ENCODE measurements at places on chromosomes 12 and 14.

DNA sequence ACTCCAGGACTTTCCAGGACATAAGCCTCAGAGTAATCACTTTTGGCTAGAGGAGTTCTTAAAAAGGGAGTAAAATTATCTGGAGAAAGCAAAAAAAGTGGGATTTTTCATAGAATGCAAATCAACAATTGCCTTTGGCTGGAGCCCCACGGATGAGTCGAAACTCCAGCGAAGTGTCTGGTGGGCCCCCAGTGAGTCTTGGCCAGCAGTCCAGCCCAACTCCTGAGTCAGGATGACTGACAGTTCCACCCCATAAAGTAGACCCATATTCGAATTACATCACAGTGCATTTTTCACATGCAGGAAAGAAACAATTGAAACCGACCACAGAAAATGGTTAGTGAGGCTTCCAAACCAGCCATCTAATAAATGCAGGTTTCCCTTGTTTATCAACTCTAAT, 265.7 kb downstream of the BCL11B start:
- no peak for DNase-seq

DNA sequence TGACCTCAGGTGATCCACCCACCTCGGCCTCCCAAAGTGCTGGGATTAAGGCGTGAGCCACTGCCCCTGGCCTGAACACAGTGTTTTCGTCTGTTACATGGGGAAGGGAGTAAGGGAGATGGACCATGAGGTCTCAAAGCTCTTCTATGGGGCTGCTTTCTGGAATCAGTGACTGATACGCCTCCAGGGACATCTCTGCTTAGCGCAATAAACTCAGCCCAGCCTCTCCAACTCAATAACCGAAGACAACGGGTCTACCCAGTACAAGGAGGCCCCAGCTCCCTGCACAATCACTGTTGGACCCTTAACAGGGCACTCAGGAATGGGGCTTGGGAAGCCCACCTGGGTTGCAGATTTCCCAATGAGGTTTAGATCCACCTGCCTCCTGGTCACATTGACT, 42.6 kb upstream of the CHGA start:
- DNase-seq, result no peak

DNA sequence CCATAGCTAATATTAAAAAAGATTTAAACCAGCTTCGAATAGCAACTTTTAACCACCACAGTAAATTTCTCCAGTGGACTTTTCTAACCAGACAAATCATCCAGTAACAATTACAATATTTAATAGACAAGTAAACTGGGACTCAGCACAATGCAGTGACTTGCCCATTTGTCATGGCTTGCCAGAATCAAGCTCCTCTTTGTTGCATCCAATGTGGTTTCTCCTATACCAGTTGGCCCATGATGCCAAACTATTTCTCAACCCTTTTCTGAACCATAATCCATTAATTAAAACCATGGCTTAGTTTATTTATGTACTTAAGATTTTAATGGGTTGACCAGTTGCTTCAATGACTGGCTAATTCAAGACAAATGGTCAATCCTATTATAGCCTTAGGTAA, 64.4 kb downstream of the DIO2 start:
- no peak for DNase-seq

- no peak for DNase-seq
Observed at GRCh38 chr14:68286667-68287066, 467.1 kb downstream of the RAD51B start.

- DNase-seq, result no peak
Observed at GRCh38 chr12:131121705-131122405, 168.1 kb downstream of the ADGRD1 start.

GRCh38 chr14:74202113-74202512, 37.1 kb upstream of the VSX2 start:
- no peak for DNase-seq

DNA sequence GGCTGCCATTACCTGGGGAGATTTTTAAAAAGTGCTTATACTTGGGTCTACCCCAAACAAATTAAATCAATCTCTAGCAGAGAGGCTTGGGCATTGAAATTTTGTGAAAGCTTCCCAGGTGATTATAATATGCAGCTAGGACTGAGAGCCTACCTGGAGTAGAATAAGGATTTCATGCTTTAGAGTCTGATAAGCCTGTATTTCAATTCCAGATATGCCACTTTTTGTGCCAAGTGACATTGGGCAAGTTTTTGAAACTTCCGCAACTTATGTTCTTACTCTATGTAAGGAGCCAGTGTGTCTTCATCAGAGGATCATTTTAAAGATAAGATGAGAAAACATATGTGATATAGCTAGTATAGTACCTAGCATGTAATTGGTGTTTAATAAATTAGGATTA, 159.8 kb upstream of the LRIG3 start:
- no peak for DNase-seq

GRCh38 chr12:93616584-93617101, 44.2 kb downstream of the SOCS2 start:
- DNase-seq, result no peak

DNA sequence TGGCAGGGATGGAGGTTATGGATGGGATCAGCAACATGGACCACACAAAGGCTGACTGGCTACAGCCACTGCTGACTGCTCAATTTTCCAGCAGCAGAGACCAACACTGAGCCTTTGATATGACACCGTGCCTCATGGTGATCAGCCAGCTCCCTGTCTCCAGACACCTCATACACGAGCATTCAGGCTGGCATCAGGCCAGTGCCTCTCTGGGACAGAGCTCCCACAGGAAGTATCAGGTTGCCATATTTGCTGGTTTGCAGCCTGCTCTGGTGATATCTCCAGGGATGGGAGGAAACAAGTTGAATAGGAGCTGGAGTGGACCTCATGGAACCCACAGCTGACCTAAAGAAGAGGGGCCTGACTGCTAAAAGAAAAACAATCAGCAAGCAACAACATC, 471.2 kb upstream of the ATXN7L3B start:
- DNase-seq, result no peak

GRCh38 chr12:119676022-119676421, 8.1 kb downstream of the PRKAB1 start:
- no peak for DNase-seq

GRCh38 chr14:91284146-91284790, 39.8 kb upstream of the GPR68 start:
- no peak for DNase-seq

DNA sequence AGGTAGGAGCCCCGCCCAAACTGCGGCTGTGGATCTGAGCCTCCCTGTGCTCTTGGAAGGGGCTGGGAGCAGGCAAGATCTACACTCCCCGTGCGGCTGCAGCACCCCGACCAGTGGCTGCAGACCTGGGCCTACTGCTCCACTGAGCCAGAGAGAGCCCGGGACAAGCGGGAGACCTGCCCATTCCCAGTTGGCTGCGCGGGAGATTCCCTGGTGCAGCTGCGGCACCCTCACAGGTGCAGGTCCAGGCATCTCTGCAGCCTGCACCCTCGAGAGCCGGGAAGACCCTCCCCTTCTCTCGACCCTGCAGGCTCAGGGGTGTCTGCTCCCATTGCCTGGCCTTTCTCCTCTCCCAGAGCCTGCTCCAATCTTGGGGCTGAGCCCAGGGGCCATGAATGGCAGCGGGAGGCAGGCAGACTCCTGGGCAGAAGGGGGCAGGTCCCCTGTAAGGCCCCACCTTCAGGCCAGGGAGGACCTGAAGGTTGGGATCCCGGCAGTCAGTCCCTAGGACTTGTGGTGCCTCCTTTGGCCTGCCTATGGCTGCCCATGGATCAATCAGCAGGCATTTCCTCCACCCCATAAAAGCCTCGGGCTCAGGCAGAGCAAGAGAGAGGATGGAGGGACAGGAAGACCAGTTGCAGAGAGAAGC, 8.8 kb upstream of the A2M start:
- no peak for DNase-seq

- peak; percentile 54 for DNase-seq
Observed at GRCh38 chr14:20327005-20327869, 5.8 kb downstream of the CCNB1IP1 start.

GRCh38 chr12:132619386-132620112, 973 bp downstream of the P2RX2 start:
- DNase-seq, result no peak

DNA sequence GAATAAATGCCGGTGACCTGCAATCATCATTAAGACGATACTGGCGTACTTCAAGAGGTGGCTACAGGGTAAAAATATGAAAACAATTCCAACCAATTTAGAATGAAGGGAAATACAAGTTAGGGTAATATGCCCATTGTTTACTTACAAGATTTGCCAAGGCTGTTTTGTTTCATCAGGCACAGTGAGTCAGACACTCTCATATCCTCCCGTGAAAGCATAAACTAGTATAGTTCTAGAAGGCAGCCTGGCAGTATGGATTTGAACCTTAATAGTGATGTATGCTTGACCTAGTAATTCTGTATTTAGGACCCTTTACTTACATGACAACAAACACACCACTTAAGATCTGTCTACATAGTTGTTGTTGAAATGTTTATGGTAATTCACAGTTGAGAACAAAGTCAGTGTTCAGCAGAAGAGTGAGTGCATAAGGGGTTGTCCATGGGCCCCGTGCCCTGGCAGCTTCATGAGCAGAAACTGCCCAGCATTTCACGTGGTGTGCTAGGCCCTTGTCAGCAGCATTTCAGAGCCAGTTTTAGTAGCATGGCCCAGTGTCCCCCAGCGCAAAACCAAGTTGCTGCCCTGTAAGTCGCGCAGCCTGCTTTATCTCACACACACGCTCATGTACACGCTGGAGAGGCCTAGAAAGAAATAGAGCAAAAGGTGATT, 80.8 kb downstream of the EP400 start:
- no peak for DNase-seq

DNA sequence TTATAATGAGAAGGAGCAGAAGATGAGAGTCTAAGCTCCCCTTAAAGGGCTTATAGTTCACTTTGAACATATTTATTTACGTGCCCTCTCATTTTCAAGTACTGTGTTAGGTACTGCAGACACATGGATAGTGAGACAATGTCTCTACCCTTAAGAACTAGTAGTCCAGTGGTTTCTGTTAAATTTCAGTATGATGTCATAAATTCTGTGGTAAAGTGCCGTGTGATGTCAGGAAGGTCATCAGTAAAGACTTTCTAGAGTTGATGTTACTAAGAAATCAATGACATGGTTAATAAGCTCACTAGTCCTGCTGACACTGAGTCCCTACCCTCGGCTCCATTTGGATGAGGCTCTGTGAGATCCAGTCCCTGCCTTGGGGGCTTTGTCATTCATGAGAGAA, 475.6 kb downstream of the ZFP36L1 start:
- peak; percentile 30 for DNase-seq

DNA sequence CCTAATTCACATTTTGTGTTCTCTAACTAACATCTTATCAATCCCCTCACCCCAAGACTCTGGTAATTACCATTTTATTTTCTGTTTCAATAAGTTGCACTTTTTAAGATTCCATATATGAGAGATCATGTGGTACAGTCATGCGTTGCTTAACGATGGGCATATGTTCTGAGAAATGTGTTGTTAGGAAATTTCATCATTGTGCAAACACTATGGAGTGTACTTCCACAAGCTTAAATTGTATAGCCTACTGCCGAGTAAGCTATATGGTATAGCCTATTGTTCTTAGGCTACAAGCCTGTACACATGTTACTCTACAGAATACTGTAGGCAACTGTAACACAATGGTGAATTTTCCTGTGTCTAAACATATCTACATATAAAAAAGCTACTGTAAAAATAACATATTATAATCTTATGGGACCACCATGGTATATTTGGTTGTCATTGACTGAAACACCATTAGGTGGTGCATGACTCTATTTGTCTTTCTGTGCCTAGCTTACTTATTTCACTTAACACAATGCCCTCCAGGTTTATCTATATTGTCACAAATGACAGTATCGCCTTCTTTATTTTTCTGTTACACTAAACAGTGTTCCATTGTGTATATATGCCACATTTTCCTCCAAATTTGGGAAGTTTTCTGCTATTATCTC, 473.4 kb upstream of the LMO3 start:
- DNase-seq, result no peak

- no peak for DNase-seq
Observed at GRCh38 chr12:76571256-76571655, 11.7 kb upstream of the OSBPL8 start.

GRCh38 chr12:116188581-116188980, 88.9 kb downstream of the MED13L start:
- no peak for DNase-seq

DNA sequence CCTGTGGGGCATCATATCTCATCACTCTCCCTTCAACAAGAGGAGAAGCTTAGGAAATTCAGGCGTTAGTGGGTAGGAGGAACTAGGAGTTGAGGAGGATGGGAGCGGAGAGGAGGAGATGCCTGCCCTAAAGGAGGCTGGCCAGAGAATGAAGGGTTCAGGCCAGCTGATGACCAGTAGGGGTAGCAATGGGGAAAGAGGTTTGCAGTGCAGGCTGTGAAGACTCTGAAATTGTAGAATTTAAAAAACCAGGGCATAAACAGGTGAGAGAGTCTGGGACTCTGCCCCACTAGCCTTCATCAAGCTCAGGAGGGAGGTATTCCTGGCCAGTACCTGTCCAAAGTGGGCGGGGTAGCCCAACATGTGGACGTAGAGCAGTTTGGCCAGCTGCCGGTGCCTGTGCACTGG, 809 bp downstream of the AP1G2 start:
- no peak for DNase-seq

DNA sequence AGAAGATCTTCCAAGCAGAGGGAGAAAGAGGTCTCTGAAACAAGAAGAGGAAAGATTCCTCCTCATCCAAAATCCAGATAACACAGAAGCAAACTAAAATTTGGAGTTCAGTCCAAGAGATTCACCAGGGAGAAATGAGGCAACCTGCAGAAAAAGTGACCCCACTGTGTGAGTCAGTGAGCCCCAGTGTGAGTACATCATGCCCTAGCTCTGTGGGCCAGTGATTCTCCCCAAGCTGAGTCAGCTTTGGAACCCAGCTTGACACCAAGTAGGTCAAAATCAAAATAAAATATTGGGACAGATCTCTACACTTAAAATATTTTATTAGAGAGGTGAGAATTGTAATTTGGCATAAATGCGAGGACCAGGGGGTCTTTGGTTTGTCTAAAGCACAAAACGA, 17.2 kb downstream of the CLEC2B start:
- no peak for DNase-seq

DNA sequence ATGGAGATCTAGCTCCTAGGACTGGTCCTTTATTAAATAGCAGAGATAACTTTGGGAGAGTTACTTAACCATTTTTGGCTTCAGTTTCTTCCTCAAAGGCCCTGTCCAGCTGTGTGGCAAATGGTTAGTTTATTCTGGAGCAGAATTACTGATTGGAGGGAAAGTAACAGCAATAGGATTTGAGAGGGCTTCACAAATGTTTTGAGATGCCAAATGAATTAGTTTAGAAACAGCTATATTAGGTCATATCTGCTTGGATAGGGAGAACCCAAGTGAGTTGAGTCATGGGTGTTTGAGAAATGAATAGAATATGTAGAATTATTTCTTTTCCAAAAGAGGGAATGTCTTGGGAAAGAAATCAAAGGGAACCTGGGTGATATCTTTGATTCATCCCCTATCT, 17.5 kb downstream of the RASSF3 start:
- DNase-seq, result no peak
